ENCODE measurements at places on chromosomes 7 and 10. TPM values are rescaled to one million over a fixed set of nuclear protein-coding genes. Genes with fewer than 3 reads are reported as not detected.

The AKR1C8 gene
- total RNA-seq = not detected

The APBB1IP gene
- total RNA-seq = not detected

The FFAR4 gene
- not detected for total RNA-seq

The VWC2 gene
- not detected for total RNA-seq

The GNAT3 gene
- not detected for total RNA-seq

The NEBL gene
- 9.2 TPM for total RNA-seq

The SPAM1 gene
- not detected for total RNA-seq

The UNCX gene
- not detected for total RNA-seq

The KIFBP gene
- total RNA-seq = 19.0 TPM

The SPDYE9 gene
- total RNA-seq = not detected

The TMEM184A gene
- 8.2 TPM for total RNA-seq

The MMP21 gene
- total RNA-seq = not detected

The SYCE1 gene
- total RNA-seq = not detected

The FRMD4A gene
- 2.3 TPM for total RNA-seq

The SLC26A3 gene
- total RNA-seq = not detected

The AEBP1 gene
- 3.6 TPM for total RNA-seq

The PON1 gene
- total RNA-seq = not detected

The LRRC4 gene
- total RNA-seq = 1.7 TPM

The HDAC9 gene
- total RNA-seq = 52.8 TPM

The ZP3 gene
- total RNA-seq = 43.9 TPM

The C10orf62 gene
- not detected for total RNA-seq

The C10orf67 gene
- not detected for total RNA-seq

The ARMC3 gene
- total RNA-seq = 0.64 TPM

The CNPY1 gene
- not detected for total RNA-seq

The CALML5 gene
- not detected for total RNA-seq

The LMOD2 gene
- total RNA-seq = not detected

The C10orf53 gene
- not detected for total RNA-seq

The ADAM12 gene
- not detected for total RNA-seq

The PPP1R3C gene
- 6.0 TPM for total RNA-seq

The KIF11 gene
- total RNA-seq = 3.0 TPM

The TBX20 gene
- total RNA-seq = not detected

The IGF2BP3 gene
- total RNA-seq = 7.5 TPM

The CPVL gene
- 3.4 TPM for total RNA-seq

The PIP gene
- not detected for total RNA-seq

The SPRN gene
- not detected for total RNA-seq

The GJD4 gene
- total RNA-seq = not detected

The POLR2J2 gene
- total RNA-seq = 0.43 TPM

The PRPS1L1 gene
- not detected for total RNA-seq

The SFRP4 gene
- under 0.01 TPM for total RNA-seq

The GPR26 gene
- total RNA-seq = not detected

The MALRD1 gene
- total RNA-seq = not detected

The TAS2R60 gene
- total RNA-seq = not detected

The FAM237B gene
- not detected for total RNA-seq

The CDNF gene
- 0.24 TPM for total RNA-seq

The PPP1R17 gene
- total RNA-seq = not detected

All from tracheal epithelial cell (primary cell).